ENCODE measurements at places on chromosomes 11 and 22.
A peak's percentile ranks its signal among the peaks of the same experiment; 100 is the strongest.

DNA sequence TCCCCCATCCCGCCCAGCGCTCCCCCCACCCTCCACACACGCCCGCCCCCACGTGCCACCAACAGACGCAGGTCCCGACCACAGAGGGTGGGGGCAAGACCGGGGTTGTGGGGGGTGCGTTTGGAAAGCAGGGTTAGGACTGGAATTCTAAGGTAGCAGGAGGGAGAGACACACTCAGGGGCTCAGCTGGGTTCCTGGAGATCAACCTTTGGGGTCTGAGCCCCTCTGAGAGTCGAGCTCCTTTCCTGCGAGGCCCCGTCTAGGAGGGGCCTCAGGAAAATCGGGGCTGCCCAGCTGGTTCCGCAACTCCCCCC, 429 bp downstream of the PGGHG start:
- DNase-seq = peak; percentile 27

- DNase-seq = no peak
Measured at GRCh38 chr11:85752890-85753581, 57.9 kb downstream of the SYTL2 start.

GRCh38 chr11:65973439-65974110, 12.0 kb downstream of the SART1 start:
- DNase-seq = no peak

DNA sequence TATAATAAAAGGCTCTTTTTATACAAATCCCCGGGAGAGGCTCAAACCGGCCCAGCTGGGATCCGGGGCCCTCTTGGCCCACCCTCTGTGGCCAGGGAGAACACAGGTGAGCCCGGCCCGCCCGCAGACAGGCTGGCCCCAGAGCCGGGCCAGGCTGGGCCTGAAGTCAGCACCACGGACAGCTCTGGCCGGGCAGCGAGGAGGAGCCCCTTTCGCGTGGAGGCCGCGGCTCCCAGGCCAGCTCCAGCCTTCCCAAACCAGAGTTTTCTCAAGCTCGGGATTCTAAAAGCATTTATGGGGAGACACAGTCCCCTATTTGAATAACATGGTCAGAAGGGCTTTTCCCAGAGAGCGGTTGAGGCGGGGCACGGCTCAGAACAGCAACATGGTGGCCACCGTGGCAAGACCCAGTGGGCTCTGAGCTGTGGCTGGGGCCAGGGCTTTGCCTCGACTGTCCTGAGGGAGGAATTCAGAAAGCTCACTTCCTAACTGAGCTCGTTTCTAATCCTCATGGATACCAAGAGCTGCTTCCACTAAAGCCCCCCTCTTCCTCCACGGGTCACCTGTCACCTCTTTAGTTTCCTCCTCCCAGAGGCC, 115.4 kb downstream of the BRD1 start:
- DNase-seq = peak; percentile 66

- no peak for DNase-seq
Measured at GRCh38 chr11:59273373-59273841, 60.7 kb upstream of the MPEG1 start.

DNA sequence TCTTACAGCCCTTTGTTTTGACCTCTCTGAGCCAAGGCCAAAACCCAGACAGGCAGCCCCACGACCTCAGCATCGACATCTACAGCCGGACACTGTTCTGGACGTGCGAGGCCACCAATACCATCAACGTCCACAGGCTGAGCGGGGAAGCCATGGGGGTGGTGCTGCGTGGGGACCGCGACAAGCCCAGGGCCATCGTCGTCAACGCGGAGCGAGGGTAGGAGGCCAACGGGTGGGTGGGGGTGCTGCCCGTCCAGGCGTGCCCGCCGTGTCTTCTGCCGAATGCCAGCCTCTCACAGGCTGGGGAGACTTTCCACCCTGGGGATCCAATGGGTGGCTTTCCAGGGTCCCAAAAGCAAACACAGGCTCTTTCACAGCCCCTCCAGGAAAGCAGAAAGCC, 37.1 kb upstream of the PPP6R3 start:
- DNase-seq = no peak

GRCh38 chr22:47187176-47187957, 424.9 kb downstream of the TBC1D22A start:
- DNase-seq = no peak

- no peak for DNase-seq
Measured at GRCh38 chr11:110182886-110183285, 89.7 kb downstream of the ZC3H12C start.

GRCh38 chr11:846496-847098, 3.9 kb downstream of the TSPAN4 start:
- DNase-seq = no peak

DNA sequence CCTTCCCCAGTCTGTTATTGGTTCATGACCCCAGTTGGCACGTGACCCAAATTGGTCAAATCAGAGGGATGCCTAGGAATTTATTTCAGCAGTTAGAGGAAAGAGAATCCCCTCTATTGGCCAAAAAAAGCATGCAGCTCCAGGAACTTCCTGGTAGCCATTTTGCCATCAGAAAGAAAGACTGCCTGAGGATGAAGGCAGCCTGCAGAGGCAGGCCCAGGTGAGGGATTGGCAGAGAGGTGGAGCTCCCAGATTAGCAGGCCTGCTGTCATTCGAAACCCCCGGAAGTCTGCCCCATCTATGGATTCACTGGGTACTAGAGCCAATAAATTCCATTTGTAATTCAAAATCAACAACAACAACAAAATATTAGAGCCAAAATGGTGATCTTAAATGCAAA, 207.6 kb downstream of the CWF19L2 start:
- peak; percentile 38 for DNase-seq

DNA sequence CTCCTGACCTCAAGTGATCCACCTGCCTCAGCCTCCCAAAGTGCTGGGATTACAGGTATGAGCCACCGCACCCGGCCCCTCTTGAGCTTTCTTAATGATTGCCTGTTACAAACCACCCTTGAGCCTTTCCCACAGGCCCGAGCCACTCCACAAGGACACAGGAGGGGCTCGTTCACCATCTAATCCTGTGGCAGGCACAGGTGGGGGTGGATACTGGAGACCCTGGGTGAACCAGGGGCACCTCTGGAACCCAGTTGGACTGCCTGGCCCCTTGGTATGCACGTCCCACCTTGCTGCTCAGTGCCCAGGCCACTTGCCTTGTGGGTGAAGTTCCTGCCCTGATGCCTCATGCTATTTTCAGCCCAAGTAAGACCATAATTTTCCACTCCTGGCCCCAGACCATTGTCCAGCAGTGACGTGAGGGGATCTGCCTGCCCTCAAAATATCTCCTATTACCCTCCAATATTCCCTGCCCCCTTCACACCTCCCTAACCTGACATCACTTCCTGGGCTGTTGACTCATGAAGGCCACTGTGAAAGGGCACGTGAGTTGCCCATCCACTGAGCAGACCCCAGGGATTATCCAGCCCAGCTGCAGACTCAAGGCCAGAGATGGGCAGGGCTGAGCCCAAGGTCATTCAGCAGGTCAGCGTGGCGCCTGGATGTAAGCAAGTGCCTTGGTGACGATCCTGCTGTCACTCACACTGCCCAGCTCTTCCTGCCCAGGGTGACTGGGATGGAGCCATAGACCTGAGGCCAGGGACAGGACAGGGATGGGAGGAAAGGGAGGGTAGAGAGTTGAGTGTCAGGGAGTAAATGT, 19.6 kb downstream of the P2RY2 start:
- peak; percentile 23 for DNase-seq

DNA sequence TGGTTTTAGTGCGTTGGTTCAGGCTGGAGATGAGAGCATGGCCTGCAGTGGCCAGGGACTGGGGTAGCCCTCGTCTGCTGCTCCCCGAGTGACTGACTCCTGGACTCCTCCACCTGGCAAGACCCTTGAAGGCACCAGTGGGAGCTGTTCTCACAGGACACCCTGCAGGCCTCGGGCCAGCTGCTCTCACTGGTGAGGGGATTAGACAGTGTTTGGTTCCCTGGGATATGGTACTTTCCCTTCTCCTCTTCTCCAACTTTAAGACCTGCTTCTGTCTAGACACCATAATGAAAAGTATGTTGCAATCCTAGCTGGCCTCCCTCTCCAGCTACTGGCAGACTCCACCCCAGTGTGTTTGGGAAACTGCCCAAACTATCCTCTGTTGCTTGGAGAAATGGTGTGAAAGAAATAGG, 168.8 kb upstream of the CADM1 start:
- no peak for DNase-seq

DNA sequence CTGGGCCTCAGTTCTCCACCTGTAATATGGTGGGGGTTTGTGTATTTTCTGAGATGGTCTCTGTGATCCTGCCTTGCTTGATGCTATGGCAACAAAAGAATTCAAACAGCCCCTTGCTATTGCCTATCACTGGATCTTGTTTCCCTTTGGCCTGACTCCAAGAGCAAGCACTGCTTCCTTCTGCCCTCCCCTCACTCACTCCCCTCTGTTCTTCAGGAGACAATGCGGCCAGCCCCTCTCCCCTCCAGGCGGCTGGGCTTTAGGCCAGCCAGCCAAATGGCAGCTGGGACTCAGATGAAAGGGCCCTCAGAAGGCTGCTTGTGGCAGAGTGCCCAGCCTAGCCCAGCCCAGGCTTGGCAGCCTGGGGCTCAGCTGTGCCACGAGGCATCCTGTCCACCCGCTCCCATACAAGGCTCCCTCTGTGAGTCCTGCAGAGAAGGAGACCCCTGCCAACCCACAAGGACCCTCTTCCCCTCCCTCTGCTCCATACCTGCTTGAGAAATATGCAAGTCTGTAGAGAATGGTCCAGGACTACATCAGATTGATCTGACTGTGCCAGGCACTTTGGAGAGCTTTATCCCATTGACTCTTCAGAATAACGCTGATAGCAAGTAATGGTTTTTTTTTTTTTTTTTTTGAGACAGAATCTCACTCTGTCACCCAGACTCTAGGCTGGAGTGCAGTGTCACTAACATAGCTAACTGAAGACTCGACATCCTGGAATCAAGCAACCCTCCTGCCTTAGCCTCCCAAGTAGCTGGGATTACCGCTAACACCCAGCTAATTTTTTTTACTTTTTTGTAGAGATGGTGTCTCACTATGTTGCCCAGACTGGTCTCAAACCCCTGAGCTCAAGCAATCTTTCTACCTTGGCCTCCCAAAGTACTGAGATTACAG, 7.6 kb upstream of the KCTD14 start:
- no peak for DNase-seq

DNA sequence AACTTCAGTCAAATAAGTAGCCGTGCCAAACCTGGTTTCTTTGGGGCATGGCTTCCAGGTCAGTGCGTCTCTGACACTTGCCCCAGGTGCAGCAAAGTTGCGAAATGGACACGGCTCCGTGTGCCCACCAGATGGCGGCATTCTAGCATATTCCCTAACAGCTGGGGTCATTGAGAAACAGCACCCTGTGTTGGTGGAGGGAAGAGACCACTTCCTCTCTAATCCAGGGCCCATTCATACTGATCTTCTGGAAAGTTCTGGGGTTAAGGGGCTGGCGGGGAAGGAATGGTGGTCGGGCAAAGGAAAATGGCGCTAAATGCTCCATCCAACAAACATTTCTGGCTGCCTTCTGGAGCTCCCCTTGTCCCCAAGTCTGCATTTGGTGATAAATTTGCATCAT, 141.2 kb upstream of the TIMP3 start:
- peak; percentile 78 for DNase-seq

DNA sequence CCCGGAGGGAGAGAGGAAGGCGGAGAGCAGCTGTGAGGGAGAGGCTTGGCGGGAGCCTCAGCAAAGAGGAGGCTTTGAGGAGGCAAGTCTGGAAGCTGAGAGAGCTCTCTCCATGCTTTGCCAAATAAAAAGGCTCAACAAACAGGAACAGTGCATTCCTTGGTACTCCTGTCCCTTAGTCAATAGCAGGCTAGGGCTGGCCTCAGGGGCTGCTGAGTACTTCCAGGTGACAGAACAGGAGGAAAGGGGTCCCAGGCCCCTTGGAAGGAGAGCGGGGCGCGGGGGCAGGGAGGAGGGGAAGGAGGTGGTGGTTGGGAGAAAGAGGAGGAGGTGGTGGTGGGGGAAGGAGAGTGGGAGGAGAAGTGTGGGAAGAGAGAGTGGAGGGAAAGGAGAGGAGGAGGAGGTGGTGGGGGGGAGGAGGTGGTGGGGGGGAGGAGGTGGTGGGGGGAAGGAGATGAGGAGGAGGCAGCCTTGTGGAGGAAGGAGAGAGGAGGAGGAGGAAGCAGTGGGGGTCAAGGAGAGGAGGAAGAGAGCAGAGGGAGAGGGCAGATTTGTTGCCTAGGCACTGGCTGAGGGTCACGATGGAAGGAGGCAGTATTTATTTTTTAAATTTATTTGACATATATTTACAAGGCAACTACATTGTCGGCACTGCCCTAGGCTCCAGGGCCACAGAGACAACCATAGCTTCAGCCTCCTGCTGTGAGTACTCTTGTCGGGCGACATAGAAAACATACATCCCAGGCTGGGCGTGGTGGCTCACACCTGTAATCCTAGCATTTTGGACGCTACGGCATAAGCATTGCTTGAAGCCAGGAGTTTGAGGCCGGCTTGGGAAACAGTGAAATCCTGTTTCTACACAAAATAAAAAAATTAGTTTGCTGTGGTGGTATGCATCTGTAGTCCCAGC, 74.2 kb upstream of the ZBED5 start:
- DNase-seq = no peak

- DNase-seq = peak; percentile 81
Measured at GRCh38 chr11:59550842-59551658, 39.7 kb downstream of the OR4D9 start.

DNA sequence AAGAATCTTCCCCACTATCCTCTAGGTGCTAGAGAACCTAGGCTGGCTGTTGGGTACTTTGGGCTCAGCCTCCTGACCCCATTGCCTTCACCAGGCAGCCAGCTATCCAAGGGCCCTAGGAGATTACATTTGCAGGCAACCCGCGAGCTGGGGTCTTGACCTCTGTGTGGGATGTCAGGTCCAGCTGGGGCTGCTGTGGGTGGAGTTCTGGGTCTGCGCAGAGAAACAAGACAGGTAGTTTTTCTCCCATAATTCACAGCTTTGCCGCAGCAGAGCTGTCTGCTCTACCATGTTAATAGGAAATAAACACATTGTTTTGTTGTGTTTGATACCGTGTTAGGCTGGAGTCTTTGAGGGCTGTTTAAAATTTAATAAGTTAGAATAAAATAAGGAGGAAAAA, 142.8 kb upstream of the PLET1 start:
- no peak for DNase-seq

- no peak for DNase-seq
Measured at GRCh38 chr22:35312198-35313059, 12.7 kb downstream of the TOM1 start.

DNA sequence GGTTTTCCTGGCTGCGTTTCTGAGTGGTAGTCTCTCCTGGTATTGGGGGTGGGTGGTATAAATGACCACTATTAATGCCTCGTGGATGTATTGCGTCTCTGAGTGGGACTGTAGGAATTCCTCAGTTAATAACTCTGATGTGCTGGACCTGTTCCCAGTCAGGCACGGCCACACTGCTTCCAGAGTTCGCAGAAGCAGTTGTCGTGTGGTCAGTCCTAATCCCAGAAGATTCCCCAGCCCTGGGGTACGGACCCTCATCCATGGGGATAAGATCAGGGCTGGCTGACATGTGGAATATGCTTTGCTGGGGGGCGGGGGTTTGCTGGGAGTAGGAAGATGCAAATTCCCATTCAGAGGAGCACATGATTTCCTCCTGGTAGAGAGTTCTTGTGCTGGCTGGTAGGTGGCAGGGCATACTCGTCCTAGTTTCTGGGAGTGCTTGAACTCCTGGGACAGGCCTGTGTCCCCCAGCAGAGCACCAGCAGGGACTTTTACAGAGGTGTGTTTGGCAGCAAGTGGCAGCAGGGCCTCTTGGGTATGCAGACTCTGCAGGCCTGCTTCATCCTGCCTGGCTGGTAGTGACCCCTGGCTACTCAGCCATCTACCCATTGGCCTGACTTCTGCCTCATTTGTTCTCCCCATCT, 157.4 kb downstream of the NAV2 start:
- no peak for DNase-seq
